Amygdala (tissue), 56 donors: ENCODE measurements at places on chromosomes 2 and 18.

DNA sequence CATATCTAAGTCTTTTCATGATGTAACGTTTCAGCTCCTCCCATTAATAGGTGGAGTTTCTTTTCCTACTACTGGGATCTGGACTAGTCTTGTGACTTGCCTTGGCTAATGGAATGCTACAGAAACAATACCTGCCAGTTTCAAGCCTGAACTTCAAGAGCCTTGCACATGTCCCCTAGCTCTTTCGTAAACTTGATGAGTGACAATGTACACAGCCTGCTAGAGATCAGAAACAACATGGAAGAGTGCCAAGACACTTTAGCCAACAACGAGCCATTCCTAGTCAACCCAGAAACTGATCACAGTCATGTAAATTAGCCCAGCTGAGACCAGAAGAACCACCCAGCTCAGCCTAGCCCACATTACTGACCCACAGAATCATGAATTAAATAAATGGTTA lies 24.8 kb upstream of the STK39 start:
- no peak for DNase-seq

DNA sequence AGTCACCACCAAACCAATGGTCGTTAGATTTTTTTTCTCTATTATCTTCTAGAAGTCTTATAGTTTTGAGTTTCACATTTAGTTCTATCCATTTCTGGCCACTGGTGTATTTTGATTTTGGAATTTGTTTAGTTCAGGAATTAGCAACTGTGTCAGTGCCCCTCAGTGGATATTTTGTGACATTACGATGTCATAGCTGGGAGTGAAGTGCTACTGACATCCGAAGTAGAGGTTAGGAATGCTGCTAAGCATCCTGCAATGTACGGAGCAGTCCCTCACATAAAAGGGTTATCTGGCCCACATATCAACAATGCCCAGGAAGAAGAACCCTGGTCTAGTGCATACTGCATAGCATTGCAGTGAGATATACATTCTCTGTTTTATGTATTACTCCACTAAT lies 157.4 kb upstream of the RGPD4 start:
- no peak for DNase-seq

- no peak for DNase-seq
Measured at GRCh38 chr18:58520969-58521368, 107.9 kb downstream of the ALPK2 start.

DNA sequence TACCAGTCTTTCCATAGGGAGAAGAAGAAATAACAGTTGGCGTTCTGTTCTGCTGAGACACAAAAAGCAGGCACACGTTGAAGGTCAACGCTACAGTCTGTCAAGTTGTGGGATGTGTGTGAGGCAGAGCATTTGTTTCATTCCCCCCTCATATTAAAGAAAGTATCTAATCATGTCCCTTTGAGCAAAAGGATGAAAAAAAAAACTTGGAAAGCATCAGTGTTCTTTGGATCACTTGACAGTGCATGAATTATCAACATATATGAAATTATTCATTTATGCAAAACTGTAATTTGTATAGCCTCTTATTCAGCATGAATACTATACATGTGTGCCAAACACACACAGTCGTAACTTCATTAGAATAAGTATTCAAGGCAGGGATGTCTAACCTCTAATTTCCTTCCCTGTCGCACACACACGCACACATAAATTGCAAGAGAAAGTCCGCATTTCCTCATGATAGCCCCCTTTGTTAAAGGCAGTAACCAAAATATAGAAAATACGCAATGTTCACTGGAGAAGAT lies 228.6 kb downstream of the RND3 start:
- no peak for DNase-seq

GRCh38 chr2:176080540-176081375 lies 3.0 kb downstream of the EVX2 start:
- DNase-seq: no peak

GRCh38 chr2:175036582-175037018 lies 31.4 kb upstream of the CHN1 start:
- no peak for DNase-seq

DNA sequence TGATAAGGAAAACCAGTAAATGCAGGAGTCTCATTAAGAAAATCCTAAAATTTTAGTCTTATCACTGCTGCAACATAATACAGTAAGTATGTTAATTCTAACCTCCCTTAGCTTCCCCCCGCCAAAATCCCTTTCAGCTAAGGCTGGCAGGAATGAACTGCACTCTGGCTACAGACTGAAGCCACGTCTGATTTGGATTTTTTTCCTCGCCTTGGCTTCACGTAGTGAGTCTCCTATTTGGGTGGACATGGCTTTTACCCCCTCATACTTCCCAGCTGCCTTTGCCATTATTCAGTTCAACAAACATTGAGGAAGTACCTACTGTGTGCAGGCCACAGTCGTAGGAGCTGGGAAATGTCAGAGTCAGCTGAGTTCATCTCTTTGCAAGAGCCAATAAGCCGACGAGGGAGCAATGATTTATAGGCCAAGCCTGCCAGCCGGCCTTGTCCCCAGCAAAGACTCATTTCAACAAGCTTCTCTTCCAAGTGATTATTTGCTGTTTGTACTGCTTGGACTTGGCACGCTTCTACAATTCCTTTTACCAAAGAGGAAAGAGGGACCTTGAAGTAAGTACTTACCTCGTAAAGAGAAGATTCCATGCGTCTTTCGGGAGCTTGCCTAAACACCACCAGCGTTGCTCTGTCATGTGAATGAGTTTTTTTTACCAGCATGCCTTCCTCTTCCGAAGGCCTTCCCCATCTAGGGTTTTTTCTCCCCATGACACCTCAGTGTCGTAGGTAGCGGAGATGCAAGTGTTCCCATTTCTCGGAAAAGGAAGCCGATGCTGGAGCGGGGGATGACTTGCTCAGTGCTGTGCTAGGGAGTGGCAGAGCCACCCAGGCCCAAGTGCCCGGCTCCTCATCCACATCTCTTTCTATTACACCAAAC lies 138.6 kb downstream of the KLHL29 start:
- no peak for DNase-seq

GRCh38 chr2:8355102-8355859 lies 326.6 kb upstream of the ID2 start:
- DNase-seq: no peak

- no peak for DNase-seq
Measured at GRCh38 chr2:237757616-237758015, 41.0 kb upstream of the RBM44 start.

DNA sequence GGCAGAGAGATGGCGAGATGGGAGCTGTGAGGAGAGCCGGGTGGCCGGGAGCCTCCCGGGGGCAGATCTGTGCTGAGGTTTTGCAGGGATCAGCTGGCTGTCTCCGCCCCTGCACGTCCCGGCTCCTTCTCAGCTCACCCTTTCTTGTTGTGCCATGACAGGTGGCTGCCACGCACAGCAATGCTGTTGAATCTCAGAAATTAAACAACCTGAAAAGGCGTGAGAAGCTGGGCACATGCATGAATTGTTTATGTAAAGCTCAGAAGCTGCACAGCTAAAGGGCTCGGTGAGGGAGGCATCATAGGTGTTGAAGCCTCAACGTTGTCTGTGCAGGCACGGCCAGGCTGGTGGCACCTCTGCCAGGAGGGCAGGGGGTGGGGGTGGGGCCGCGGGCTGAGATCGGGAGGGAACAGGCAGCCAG lies 858 bp upstream of the RTP5 start:
- DNase-seq: no peak

GRCh38 chr2:56118474-56118873 lies 65.3 kb upstream of the CCDC85A start:
- DNase-seq: no peak

DNA sequence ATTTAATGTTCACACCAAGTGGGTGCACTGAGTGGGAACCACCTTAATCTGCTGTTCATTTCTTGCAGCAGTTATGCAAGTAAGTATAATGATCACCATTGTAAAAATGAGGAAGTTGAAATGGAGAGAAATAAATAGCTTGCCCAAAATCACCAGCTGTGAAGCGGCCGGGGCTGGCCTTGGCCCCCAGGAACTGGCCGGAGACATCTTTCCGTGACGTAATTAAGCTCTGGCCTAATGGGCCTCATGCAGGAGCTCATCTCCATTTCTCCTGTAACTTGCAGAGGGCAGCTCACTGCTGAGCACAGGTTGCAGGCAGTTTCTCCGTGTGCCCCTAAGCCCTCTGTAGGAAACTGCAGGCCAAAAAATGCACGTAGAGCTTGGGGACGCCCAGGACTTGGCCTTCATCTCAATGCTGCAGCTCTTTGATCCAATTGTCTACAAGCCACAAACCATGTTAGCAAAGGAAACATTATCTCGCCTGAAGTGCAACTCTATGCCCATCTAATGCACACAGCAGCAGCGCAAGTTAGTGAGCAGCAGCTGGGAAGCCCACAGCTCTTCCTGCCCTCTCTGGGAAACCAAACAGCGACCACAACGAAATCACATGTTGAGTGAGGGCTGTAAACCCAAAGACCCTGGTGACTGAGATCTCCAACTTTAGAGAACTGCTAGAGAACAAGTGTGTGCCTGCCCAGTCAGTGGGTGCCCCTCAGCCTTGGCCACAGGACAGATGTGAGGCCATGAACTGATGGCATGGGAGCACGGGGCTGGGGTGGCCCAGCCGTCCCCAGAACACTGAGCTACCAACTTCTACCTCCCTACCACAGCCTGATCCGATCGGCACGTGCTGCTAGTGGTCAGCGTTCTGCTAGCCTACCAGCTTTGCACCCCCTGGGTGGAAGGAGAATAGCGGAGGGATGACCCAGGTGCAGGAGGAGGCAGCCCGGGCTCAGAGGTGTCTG lies 28.8 kb downstream of the APCDD1 start:
- no peak for DNase-seq

GRCh38 chr2:203498161-203498560 lies 36.9 kb downstream of the RAPH1 start:
- DNase-seq: no peak

- DNase-seq: peak; percentile 17
Measured at GRCh38 chr18:13137670-13138419, 80.7 kb upstream of the LDLRAD4 start.

DNA sequence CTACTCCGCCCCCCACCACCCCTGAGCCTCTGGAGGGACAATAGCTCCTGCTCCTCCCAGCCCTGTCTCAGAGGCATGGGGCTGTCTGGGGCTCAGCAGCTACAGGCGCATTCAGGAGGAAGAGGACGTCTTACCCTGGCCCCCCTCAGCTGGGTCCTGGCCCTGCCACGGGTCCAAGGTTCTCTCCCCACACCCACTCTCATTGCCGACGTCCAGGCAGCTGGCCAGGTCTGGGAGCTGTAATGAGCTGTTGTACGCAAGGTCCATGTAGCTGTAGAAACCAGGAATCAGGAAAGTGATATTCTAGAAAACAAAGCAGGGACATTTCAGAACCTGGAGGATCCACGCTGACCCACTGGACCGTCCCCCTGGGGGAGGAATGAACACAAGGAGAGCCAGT lies 13.5 kb downstream of the PASK start:
- DNase-seq: peak; percentile 38

DNA sequence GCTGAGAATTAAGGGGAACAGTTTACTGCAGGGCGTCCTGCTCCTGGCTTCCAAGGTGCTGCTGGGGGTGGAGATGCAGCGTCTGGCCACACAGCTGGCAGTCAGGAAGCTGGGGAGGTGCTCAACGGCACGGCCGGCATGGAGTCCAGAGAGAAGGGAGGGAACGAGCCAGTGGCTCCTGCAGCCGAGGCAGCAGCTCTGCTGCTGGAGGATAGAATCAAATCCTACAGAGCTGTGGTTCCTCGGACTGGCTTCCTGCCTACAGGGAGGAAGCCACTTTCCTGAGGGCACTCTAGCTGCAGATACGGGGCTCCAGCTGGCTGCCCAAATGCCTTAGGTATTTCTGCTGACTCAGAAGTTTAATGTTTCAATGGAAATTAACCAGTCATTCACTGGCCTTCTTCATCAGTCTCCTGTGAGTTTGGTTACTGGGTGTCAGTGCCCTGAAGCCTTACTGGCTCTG lies 266.3 kb downstream of the TWIST2 start:
- DNase-seq: no peak

GRCh38 chr2:130834931-130835765 lies 1.6 kb upstream of the ARHGEF4 start:
- no peak for DNase-seq

DNA sequence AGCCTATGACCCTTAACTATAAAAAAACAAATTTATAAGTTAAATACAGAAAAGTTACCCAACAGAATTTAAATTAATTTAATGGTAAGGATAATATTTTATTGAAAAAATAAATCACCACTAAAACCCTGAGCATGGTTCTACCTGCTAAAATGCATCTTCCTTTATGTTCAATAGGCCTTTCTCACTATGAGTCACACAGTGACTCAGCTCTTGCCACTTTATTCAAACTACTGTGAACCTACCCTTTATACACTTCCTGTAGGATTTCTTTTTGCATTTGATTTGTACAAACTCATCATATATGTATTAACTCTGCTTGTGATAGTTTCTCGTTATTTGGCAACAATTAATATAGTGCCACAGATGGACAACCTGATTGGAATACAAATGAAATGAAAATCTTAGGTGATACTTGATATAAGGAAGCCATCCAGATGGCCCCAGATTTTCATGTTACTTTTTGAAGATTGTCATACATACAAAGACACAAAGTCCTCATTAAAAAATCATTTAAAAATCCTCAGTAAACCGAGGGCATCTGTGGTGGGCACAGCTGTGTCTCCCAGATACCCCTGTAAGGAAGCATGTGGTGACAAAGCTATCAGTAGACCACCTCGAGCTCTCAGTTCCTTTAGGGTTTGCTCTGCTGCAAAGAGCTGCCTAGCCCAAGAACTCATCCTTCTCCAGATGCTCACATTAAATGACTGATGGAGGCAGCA lies 55.2 kb upstream of the COBLL1 start:
- DNase-seq: no peak

DNA sequence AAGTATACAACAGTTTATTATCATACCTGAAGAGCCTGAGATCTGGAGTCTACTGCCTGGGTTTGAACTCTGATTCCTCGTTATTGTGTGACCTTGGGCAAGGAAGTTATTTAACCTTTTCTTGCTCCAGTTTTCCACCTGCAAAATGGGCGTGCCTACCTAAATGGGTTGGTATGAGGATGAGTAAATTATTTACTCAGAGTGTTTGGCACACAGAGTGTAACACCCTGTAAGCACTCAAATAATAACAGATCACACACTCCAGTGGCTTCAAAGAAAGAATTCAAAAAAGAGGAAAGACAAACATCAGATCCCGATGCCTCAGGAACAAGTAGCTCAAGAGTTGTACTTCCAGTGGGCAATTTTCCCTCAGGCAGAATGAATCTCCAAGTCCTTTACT lies 2.4 kb downstream of the SRD5A2 start:
- no peak for DNase-seq

- no peak for DNase-seq
Measured at GRCh38 chr2:109326306-109326705, 197.3 kb downstream of the SH3RF3 start.

- no peak for DNase-seq
Measured at GRCh38 chr2:236919209-236919608, 166.5 kb upstream of the COPS8 start.

- no peak for DNase-seq
Measured at GRCh38 chr2:236629961-236630872, 60.6 kb downstream of the ACKR3 start.

DNA sequence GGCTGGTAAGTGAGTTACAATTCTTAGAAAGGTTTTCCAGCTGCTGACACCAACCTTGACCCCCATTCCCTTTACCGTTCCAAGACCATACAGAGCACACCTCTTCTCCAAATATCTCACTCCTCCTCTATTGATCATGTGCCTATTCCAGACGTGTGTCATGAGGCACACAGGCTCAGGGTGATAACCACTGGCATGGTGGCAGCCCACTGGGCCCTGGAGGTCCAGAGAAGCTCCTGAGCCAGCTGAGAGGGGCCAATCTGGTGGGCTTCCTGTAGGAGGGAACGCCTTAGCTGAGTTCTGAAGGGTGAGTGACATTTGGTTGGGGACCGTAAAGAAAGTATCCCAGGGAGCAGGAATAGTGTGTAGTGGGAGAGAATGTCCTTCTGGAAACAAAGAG lies 28.3 kb downstream of the ZAP70 start:
- DNase-seq: no peak
